HCT116 (cell line): ENCODE measurements at places on chromosomes 3 and 15. TPM values are rescaled to one million over a fixed set of nuclear protein-coding genes. Genes with fewer than 3 reads are reported as not detected.

- no peak for DNase-seq
Observed at GRCh38 chr15:53414167-53414566, 345.3 kb downstream of the WDR72 start.

DNA sequence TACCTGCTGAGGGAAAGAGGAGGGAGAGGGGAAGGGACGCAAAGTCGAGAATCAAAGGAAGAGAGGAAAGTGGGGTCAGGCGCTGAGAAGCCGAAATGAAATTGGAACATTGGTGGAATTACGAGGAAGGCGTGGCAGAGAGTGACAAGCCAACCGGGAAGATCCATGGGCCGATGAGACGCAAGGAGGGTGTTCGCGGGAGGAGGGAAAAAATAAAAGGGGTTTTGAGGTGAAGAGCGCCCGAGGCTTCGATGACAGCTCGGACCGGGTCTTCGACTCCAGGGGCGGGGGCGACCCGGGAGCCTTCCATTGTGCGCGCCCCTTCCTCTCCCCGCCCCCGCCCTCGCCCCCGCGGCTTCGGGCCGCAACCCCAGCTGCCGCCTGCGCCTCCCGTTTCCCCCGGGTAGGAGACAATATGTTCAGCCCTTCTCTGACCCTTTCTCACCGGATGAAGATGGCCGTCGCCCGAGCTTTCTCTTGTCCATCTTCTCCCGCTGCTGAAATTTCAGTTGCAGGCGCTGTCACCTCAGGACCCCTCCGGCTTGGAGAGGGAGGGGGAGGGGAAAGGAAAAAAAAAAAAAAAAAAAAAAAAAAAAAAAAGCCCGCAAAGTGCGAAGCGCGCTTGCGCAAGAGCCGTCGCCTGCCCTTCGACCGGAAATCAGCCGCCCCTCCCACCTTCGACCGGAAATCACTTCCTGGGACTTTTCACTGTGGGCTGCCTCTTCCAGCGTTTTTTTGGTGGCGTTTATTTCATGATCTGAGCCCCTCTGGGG, at the start of gene SENP7:
Gene SENP7, minus strand, starts transcription at position 567 of the 773 bp plus-strand sequence. Its CDS starts 82 bp downstream, at position 485.
- peak; percentile 56 for DNase-seq

DNA sequence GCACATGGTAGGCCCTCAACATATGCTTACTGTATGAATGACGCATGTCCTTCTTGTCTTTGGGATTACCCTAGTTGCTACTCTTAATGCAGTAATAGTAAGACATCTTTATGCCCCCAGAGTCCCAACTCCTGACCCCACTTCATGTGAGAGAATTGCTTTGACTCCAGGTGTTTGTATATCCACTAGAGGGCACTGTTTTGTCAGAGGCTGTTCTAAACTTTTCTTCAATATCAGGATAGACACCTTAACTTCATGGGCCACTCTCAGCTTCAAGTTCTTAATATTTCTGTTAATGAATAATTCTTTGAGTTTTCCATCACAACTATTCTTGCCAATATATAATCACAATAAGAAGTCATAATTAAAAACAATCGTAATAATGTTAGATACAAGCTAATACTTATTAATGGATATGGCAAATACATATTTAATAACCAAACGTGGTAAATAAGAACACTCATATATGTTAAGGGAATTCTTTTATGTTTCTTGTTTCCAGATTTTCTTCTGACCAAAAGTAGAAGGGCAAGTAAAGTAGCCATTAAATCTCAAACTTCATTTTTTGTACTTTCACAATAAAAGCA, 337.2 kb upstream of the DNAJC19 start:
- DNase-seq, result peak; percentile 15

DNA sequence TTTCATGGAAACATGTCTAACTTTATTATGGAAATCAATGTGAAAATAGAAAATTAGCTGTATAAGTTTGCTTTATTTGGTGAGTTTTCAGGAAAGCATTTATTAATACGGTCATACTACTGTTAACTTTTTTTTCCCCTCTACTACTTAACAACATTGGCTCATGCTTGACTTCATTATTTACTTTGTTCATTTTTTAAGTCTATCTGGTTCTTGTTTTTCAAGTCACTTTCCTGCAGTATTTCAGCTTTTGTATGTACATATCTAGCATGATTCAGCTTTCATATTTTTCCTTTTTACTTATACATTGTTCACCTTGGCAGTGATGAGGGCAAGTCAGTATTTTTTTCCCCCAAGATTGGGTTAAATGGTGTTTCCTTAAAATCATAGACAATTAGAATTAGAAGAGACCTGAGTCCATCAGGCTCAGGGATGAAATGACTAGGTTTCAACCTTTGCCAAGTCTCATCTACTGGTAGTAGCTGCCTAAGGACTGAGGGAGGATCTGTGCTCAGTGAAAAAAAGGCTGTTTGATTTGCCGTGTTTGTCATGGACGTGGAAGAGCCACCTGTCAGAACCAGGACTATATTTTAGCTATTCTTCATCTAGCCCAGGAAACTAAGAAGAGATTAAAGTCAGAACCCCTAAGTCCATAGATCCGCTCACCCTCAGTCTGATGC, 15.4 kb downstream of the TMOD3 start:
- DNase-seq, result no peak

DNA sequence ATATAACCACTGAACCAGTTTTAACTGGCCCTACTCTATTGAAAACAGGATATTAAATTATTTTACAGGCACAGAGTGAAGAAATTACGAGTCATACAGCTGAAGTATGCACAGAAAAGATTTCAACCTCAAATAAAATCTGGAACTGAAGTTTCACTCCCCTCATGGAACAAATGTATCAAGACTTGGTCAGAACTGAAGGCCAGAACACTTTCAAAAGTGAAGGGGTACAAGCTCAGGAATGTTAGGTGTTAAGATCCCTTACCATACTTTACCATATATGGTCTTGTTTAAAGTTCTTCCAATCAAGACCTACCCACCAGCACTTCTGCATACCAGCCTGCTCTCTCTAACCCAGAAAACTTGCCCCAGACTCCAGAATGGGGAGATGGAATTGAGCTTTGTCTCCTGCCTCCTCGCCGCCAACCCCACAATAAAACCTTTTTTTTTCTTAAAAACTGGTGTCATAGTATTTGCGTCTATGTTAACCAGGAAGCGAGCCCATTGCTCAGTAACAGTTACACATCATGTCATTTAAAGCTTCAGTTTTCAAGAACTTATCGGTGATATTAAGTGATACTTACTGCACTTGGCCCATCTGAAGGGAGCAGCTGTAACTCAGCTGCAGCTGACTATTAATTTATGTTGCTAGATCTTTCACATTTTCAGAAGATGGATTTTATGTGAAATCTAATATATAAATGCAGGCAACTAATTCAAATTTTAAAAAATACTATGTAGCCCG, 59.9 kb downstream of the OXSM start:
- no peak for DNase-seq

GRCh38 chr3:16423947-16424673, 89.4 kb downstream of the RFTN1 start:
- no peak for DNase-seq

- DNase-seq, result no peak
Observed at GRCh38 chr3:116413319-116413718, 32.0 kb downstream of the LSAMP start.

- DNase-seq, result no peak
Observed at GRCh38 chr15:72206677-72207000, 9.1 kb upstream of the GRAMD2A start.

- no peak for DNase-seq
Observed at GRCh38 chr15:80739919-80740318, 39.3 kb upstream of the CEMIP start.

DNA sequence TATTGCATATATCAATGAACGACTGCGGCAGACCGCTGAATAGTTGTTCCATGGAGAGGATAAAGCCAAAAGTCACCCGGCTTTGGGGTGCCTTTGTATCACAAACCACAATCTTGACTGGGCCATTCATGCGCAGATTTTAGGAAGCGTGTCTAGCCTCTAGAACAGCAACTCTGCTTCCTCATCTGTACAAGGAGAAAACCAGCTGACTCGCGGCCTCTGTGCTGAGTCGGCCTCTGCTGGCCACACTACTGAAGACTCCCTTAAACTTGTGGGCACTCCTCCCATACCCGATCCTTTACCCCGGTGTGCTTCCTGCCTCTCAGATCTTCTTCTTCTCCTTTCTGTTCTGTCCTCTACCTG, 872 bp downstream of the DLEC1 start:
- no peak for DNase-seq

- DNase-seq, result no peak
Observed at GRCh38 chr3:67737906-67738865, 83.8 kb upstream of the SUCLG2 start.

- DNase-seq, result no peak
Observed at GRCh38 chr3:72275331-72275751, 490.4 kb upstream of the PROK2 start.

DNA sequence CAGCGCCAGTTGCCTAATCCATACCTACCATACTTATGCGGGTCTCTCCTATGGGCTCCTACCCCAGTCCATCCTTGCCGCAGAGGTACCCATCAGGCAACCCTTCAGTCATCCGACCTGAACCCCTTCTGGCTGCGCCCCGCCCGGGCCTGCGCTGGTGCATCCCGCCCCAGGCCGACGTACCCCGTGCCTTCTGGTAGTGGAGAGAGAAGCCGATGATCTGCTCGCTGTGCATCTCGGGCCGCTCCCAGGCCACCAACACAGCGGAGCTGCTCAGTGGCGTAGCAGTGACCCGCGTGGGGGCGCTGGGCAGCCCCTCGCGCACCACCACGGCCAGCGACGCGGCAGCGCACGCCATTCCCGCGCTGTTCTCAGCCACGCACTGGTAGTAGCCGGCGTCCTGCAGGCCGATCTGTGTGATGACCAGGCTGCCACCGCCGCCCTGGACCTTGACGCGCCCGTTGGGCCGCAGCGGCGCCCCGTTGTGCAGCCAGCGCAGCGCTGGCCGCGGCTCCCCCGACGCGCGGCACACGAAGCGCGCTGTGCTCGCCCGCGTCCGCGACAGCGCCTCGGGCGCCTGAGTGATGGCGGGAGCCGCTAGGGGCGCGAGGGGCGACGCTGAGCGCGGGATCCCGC, 17.9 kb upstream of the IGDCC3 start:
- DNase-seq, result no peak

DNA sequence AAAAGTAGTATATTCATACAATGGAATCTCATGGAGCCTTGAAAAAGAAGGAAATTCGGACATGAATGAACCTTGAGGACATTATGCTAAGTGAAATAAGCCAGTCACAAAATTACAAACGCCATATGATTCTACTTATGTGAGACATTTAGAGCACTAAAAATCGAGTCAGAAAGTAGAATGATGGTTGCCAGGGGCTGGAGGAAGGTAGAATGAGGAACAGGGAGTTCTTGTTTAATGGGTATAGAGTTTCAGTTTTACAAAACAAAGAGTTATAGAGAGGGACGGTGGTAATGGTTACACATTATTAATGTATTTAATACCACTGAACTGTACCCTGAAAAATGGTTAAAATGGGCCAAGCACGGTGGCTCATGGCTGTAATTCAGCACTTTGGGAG, 19.5 kb downstream of the UBXN7 start:
- DNase-seq, result no peak

- DNase-seq, result no peak
Observed at GRCh38 chr3:99965077-99965476, 147.4 kb downstream of the CMSS1 start.

DNA sequence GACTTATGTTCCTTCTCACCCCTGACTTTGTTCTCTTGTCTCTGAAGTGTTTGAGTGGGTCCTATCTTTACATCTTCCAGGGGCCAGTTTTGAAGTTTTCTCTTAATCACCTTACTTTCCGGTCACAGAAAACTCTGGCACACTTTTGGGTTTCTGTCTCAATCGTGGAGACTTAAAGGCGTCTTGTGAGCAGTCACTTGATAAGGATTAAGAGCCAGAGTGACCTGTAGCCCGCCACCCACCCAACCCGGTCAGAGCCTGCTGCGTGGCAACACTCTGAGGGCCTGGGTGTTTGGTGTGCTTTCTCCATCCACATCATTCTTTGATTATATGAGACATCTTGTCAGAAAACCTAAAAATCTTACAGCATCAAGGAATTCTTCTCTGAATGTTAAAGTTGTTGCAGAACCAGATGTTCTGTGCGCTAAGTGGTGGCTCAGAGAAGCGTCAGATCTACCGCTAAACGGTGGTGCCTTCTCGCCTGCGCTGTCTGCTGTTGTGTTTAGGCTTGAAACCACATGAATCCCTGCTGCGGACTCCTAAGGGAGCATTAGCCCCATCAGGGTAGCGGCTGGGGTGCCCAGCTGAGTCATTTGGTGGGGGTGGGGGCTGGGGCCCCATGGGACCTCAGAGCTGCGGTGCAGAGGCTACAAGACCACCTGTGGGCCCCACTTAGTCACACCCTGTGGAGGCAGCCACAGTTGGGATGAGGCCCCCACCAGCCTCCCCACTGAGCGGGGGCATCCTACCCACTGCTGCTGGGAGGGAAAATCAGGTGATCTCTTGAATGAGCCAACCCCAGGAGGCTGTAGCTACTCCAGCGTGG, 158.7 kb upstream of the BHLHE40 start:
- no peak for DNase-seq

DNA sequence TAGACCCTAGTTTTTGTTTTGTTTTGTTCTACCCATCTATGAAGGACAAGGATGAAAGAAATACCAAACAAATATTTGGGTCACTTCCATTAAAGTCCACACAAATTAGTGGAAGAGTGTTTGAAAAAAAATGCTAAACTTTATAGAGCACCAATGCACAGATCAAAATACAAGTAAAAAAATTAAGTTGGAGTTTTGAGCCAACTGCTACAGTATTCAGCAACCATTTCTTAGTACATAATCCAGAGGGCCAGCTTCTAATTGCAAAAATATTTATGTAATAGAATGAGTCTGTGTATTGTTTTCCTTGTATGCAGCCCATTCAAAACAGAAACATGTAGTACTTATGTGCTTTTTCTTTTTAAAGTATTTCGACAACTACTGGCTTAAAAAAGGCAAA, 121.1 kb downstream of the CBLB start:
- DNase-seq, result no peak

- no peak for DNase-seq
Observed at GRCh38 chr15:94416820-94417219, 185.5 kb downstream of the MCTP2 start.

- DNase-seq, result no peak
Observed at GRCh38 chr3:16536996-16537395, 23.5 kb upstream of the RFTN1 start.

- no peak for DNase-seq
Observed at GRCh38 chr15:75565062-75565970, 13.8 kb downstream of the PTPN9 start.

- DNase-seq, result no peak
Observed at GRCh38 chr15:41493902-41494189, 172 bp downstream of the ITPKA start.

GRCh38 chr3:146052791-146053310, 108.1 kb downstream of the PLOD2 start:
- no peak for DNase-seq

SPRED1 gene
- total RNA-seq, result 24.7 TPM

GNAT1 gene
- not detected for total RNA-seq

CHRNA5 gene
- total RNA-seq, result 25.2 TPM

GOLGA6L7 gene
- total RNA-seq, result not detected

VGLL3 gene
- 0.10 TPM for total RNA-seq

TMEM212 gene
- not detected for total RNA-seq

DZIP1L gene
- 9.6 TPM for total RNA-seq

C3orf22 gene
- not detected for total RNA-seq

HESX1 gene
- total RNA-seq, result 2.1 TPM

STRA6 gene
- 0.54 TPM for total RNA-seq

FSIP1 gene
- total RNA-seq, result 0.42 TPM

EOGT gene
- 20.1 TPM for total RNA-seq

COX17 gene
- 51.6 TPM for total RNA-seq

SLC2A2 gene
- not detected for total RNA-seq
